ENCODE measurements at places on chromosomes 11 and 22.

GRCh38 chr22:49008682-49009235, 818.9 kb downstream of the BRD1 start:
- DNase-seq: no peak

DNA sequence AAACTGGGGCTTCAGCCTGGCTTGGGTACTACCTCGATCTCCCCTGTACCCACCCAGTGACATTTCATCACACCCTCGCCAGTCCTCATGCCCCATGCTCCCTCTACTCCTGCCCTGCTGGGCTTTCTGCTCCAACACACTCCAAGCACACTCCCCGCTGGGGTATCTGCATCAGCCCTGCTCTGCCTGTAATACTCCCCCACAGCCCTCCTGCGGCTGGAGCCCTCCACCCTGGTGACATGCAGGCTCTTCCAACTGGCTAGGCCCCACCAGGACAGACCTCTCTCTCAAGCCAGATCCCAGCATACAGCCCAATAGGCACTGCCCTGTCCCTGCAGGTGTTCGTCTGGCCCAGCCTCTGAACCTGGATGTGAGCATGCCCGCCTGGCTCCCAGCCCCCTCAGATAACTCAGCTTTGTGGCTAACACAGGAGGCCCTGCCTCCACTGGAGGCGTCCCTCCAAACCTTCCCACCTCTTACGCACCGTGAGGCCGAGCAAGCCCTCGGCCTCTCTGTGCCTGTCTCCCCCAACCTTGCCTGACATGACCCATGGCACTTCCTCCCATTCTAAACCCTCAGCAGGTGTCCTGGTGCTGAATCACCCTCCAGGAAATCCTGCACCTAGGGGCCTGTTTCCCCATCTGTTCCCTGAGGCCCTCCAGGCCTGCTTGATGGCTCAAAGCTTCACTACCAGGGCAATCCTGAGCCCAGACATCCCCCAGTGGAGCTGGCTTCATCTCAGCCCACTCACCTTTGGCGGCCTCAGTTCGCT, 33.5 kb upstream of the TXNRD2 start:
- no peak for DNase-seq

GRCh38 chr11:113048820-113049768, 87.9 kb downstream of the NCAM1 start:
- DNase-seq: no peak

GRCh38 chr11:66815646-66816045, 27.6 kb upstream of the RCE1 start:
- no peak for DNase-seq

- DNase-seq: peak; percentile 27
Measured at GRCh38 chr11:122101625-122102291, 14.3 kb downstream of the BLID start.

- no peak for DNase-seq
Measured at GRCh38 chr22:38921120-38921519, 36.3 kb upstream of the APOBEC3A start.

- DNase-seq: no peak
Measured at GRCh38 chr22:50670914-50671538, 1.6 kb upstream of the SHANK3 start.

Data from thoracic aorta (tissue), 2 donors.